ENCODE measurements at places on chromosomes 16 and 17.
A peak's percentile ranks its signal among the peaks of the same experiment; 100 is the strongest.

DNA sequence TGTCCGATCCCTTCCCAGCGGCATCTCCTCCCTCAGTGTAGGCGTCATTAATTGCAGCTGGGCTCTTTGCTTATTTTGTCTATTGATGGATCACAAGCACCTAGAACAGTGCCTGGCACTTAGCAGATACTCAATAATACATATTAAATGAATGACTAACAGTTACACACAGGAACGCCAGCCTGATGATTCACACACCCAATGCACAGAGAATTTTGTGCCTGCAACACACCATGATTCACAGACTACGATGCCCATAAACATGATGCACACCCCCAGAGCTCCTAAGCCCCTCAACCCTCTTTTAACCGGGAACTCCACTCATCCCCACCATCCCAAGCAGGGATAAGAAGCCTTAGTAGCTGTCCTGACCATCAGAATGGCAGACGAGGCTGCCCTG is 66.6 kb upstream of the TMEM97 start:
- no peak for DNase-seq

GRCh38 chr17:75352079-75352569 is 53.4 kb downstream of the GRB2 start:
- no peak for DNase-seq

- DNase-seq: no peak
These were observed 29.4 kb downstream of the HLF start for GRCh38 chr17:55294042-55294751.

- no peak for DNase-seq
These were observed 15.7 kb downstream of the HELZ start for GRCh38 chr17:67229109-67229955.

DNA sequence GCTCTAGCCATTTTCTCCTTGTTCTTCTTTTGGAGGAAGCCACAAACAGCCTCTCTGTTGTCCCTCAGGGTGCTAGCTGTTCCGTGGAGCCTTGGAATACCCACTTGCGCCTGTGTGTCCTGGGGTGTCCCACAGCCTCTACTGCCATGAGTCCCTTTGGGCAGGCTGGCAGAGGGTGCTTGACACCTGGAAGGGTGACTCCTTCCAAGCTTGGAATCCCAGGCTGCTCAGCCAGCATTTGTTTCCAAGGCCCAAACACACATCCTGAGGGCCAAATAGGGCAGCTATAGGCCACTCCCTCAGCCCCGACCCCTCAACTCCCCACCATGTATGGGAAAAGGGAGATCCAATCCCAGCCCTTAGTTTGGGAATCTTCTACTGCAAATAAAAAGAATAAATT is 14.9 kb downstream of the ZNHIT3 start:
- no peak for DNase-seq

DNA sequence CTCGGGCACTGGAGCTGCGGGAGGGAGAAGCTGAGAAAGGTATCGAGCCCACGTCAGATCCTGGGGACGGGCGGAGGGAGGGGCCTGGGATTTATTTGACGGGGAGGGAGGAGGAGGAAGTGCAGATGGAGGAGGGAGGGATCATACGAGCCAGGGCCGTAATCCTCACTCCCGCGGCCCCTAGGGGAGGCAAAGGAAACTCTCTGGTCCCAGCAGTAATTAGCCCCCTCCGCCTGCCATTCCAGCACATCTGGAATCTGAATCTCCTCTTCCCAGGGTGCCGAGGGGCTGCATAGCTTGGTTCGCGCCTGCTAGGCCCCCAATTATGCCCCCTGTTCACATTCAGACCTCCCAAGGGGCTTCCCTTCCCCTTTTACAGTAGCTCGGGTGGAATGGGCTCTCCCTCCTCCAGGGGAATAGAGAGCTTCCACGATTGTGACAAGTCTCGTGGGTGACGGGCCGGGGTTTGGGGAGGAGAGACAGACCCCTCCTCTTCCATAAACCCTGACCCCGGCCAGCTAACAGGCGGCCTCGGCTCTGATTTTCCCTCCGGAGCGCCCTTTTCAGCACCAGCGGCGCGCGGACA is at the start of gene SEZ6L2:
TSS of gene SEZ6L2 (minus strand) at position 35 of the 586 bp plus-strand sequence. CDS start 531 bp downstream, outside the sequence.
- DNase-seq: peak; percentile 31

- DNase-seq: peak; percentile 47
These were observed 15.4 kb upstream of the NDEL1 start for GRCh38 chr17:8420041-8420934.

- DNase-seq: no peak
These were observed 16.7 kb downstream of the CCDC40 start for GRCh38 chr17:80053102-80053501.

GRCh38 chr16:72848759-72849664 is 198.9 kb downstream of the ZFHX3 start:
- DNase-seq: peak; percentile 90

- DNase-seq: no peak
These were observed 2.1 kb downstream of the CPPED1 start for GRCh38 chr16:12801511-12802042.

DNA sequence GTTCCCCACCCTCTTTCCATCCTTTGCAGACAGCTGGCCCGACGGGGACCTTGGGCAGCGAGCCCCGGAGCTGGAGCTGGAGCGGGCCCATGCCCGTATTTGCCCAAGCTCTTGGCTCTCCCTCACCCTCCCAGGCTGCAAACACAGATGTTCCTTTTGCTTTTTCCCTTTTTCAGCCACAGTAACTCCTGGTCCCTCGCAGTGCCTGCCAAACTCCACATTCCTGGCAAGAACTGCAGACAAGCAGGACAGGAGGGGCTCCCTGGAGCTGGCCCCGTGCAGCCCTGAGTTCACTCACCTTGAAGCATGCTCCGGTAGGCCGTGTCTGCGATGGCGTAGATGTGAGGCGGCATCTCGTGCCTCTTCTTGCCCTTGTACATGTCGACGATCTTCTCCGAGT is 33.9 kb downstream of the MYH11 start:
- no peak for DNase-seq

DNA sequence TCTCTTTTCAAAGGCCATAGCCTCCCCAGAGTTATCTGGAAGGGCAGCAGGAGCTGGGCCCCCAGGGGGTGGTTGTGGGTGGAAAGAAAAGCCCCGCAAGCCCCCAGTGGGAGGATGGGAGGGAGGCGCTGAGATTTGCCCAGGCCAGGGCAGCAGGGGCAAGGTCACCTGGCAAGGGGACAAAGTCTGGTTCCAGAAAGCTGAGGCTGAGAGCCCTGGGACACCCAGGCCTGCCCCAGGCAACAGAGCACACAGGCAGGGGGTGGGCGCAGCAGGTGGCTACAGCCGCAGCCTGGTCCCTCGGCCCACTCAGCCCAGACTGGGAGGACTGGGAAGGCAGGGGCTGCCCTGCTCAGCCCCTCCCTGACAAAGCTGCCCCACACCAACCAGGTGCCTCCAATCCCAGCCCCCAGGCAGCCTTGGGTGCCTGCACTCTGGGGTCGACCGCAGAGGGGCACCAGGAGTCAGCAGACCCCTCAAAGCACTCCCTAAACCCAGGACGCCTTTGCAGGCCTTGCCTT is 23.7 kb upstream of the GSG1L start:
- no peak for DNase-seq

DNA sequence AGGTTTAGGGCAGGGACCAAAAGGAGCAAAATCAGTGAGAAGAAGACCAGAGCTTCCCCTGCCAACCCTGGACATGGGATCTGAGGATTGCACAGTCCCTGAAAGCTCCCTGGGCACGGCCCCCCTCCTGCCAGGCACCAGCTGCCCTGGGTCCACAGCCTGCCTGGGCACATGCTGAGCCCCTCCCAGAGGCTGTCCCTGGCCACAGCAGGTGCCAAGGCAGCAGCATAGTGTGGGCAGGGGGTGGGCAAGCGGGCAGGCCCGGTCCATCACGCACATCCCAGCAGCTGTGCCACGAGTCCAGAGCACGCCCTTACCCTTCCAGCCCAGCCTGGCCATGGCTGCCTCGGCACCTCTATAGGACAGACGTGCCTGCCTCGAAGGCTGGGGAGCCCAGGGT is 12.7 kb downstream of the SCN4A start:
- no peak for DNase-seq

GRCh38 chr16:62872339-62872738 is 836.1 kb upstream of the CDH8 start:
- DNase-seq: no peak

Measured in left ventricle myocardium inferior (tissue), 1 donor.